K562 (cell line): ENCODE measurements at places on chromosomes 11 and 22. TPM values are rescaled to one million over a fixed set of nuclear protein-coding genes. Genes with fewer than 3 reads are reported as not detected.

CHRM4 gene
- total RNA-seq, result 0.89 and 1.0 TPM in 2 replicates

SYT12 gene
- not detected in 2 replicates for total RNA-seq

GRK3 gene
- 7.3 and 7.6 TPM in 2 replicates for total RNA-seq

RIMBP3B gene
- 0.55 and 0.78 TPM in 2 replicates for total RNA-seq

C11orf65 gene
- 0.81 and 1.1 TPM in 2 replicates for total RNA-seq

CLCF1 gene
- total RNA-seq, result 3.6 and 4.3 TPM in 2 replicates

OR51B2 gene
- total RNA-seq, result 3.3 and 4.0 TPM in 2 replicates
